Activated T-helper 17 cell treated with anti-CD3 and anti-CD28 coated beads, Interleukin-2, amount 50 U/mL, for 72 hours (primary cell): ENCODE measurements at places on chromosomes 6 and 20.

- no peak for ATAC-seq
These were observed 66.0 kb upstream of the KIF16B start for GRCh38 chr20:16639027-16639941.

DNA sequence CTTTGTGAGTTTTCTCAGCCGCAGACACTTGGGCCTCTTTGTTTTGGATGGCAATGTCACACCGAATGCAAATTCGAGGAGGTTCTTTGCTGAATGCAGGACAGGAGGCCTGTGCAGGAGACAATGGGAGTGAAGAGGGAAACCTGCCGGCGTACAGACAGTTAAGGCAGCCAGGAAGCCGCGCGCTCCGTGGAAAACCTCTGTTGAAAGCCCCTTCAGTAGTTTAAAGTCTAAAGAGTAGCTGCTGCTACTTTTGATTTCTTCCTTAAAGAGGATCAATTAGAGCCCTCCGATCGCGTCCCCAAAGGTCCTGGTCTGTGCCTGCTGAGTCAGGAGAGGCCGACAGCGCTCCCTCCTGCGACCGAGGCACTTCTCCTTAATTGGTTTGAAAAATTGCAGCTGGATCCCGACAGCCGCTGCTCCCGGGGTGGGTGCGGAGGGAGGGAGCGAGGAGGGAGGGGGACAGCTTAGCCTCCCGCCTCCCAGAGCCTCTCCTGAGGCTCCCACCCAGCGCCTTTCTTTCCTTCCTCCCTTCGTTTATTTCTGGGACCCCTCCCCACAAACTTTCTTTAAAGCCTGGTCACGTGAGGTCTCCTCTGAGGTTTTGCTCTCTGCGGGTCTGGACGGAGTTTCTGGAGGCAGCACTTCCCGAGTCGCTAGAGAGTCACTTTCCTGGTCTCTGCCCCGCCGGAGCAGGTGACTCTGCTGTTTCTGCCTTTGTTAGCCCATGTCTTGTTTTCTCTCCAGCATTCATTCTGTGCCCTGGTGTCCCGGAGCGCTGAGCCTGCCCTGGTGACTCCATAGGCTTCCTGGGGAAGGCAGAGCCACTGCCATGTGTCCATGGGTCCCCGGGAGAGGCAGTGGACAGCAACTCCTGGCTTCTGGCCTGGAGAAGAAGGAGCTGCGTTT lies 22.3 kb upstream of the RPP40 start:
- ATAC-seq: no peak

DNA sequence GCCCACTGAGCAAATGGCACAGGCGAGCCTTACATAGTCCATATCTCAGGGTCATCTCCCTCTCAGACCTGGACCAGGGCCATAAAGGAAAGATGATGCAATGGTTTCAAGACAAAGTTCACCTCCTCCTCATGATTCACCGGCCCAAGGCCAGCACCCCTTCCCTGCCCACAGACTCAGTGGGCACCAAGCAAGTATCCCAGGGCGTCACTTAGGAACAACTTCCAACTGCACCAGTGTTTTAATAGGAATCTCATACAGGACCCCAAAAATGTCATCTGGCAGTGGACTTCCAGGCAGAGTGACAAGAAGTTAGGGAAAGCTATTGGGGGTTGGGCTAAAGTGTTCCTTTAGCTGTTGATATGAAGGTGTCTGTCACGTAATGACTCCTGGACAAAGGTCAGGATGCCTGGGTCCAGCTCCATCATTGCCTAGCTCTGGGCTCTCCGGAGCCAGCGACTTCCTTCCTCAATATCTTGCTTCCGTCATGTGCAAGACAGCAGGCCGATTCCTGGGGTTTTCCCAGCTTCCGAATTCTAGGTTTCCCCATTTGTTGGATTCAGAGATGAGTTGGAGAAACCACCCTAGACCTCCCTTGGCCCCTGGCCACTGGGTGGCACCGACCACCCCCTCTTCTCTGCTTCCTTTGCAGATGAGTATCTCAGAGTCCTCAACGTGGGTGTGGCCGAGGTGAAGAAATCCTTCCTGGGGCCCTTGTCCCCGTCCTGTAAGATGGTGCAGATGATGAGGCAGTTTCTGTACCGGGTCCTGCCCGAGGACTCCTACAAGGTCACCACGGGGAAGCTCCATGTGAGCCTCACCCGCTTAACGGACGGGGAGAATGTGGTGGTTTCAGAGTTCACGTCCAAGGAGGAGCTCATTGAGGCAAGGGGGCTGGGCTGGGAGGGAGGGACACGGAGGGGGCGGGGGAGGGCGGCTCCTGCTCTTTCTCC lies 21.1 kb downstream of the PNPLA1 start:
- ATAC-seq: no peak

- ATAC-seq: no peak
These were observed 589 bp downstream of the RNF5 start for GRCh38 chr6:32178547-32179440.

- no peak for ATAC-seq
These were observed 10.2 kb upstream of the TGM3 start for GRCh38 chr20:2285613-2286012.

DNA sequence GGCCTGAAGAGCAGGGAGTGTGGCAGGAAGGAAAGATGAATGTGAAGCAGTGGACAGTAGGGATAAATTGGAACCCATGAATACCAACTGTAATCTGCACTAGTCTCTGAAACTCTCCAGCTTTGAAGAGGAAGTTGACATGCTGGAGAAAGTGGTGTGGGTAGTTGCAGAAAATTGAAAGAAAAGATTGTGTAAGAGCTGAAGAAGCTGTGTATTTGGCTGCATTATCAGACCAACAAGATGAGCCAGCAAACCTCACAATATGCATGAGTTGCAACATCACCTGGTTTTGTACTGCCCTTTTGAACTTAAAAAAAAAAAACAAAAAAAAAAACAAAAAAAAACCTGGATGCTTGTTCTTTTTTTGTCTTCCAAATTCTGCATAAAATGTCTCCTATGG lies 921.9 kb upstream of the EYS start:
- no peak for ATAC-seq

DNA sequence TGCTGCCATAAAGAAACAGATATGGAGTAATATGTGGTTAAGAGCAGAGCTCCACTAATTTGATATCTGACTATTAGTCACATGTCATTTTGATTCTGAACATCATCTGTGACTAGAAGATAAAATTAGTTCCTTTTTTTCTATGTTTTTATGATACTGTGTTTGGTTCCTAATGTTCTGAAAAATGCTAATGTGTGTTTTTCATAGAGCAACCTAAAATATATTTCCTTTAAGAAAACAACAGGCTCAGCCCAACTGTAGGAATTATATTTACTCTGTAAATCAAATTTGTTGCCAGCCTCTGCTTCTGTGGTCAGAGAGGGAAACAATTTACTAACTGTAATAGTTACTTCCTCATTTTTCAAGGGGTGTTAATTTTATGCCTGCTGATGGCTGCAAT lies 33.3 kb upstream of the TXLNB start:
- no peak for ATAC-seq

GRCh38 chr6:107661291-107661690 lies 162.8 kb downstream of the SCML4 start:
- no peak for ATAC-seq

GRCh38 chr20:25533920-25534700 lies 51.2 kb downstream of the NINL start:
- no peak for ATAC-seq

DNA sequence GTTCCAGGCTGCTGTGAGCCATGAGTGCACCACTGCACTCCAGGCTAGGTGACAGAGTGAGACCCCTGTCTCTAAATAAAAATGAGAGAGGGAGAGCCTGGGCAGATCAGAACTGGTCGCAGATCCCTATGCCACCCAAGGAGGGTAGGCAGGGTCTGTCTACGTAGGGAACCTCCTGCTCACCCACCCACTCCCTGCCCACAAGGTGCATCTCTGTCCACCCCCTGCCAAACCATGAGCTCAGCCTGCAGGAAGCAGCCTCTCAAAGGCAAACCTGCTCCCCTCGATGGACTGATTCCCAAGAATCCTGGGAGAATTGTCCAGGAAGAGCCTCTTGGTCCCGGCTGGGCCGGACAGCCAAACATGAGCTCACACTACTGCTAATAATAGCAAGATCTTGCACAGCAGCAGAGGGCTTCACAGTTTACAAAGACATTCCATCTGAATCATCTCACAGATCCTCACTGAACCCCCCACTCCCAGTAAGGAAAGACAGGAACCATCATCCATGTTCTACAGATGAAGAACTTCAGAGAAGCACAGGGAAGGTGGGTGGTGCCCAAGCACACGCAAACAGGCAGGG lies 27.8 kb upstream of the TLDC2 start:
- no peak for ATAC-seq

GRCh38 chr20:33789858-33790182 lies 21.3 kb upstream of the CHMP4B start:
- no peak for ATAC-seq

GRCh38 chr6:123777563-123777962 lies 26.1 kb upstream of the NKAIN2 start:
- ATAC-seq: no peak

DNA sequence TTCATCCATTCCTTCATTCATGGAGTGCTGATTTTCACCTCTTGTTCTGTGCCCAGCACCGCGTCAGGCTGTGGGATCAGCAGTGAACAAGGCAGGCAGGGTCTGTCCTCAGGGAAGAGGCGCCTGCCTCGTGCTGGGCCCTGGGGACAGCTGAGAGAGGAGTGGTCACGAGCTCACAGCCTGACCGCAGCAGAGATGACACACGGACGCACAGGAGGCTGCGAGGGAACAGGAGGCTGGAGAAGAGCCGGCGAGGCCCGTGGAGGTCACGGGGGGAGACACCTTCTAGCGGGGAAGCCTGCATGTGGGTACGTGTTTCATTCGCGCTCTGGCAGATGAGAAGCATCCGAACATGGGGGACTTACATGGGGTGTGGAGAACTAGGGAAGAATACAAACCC lies 27.5 kb downstream of the PXDC1 start:
- ATAC-seq: no peak

DNA sequence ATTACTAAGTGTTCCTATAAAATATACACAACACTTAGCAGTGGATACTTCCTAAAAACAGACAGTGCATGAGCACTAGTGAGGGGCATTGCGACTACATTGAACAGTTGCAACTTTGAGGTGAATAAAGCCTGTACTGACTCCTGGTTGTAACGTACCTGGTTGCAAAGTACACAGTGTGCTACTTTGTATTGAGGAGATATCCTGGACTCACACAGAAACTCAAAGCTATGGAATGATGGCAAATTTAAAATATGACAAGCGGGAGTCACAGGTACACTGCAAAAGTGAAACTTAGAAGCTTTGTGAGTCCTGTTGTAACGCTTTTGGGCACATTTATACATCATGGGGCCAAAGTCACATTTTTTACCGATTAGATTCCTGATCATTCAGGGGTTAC lies 55.6 kb upstream of the HLA-A start:
- no peak for ATAC-seq

DNA sequence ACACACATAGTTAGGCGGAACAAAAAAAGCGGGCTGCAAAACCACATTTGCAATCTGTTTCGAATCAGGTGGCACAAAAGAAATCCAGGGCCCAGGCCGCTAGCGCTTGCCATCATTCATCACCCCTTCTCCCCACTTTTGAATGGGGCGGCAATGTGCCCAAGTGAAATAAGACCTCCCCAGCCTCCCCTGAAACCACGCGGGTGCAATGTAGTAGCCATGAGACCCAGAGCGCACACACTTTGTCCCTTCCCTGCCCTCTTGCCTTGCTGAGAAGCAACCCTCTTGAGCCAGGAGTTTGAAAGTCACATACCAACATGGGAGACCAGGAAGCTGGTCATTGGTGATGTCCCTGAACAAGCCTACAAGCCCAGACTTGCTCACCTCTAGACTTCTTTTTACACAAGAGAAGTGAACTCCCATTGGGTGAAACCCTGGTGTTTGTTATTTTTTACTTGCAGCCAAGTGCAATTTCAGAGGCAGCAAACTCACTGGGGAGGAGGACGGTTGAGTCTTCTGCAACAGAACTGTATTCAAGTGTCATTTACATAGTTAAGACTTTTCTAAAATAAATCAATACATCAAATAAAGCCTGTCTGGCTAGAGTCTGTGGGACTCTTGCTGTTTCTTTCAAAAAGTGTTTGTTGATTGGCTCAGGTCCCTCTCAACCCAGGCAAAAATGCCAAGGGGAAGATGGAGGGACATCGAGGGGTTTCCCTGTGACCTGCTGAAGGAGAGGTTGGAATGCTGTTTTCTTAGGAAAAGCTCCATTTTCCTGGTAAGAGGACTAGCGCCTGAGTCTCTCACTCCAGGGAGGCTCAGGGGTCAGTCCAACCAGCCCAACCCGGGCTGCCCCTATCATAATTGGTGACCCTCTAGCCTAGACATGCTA lies 138.1 kb upstream of the PTPN1 start:
- no peak for ATAC-seq

DNA sequence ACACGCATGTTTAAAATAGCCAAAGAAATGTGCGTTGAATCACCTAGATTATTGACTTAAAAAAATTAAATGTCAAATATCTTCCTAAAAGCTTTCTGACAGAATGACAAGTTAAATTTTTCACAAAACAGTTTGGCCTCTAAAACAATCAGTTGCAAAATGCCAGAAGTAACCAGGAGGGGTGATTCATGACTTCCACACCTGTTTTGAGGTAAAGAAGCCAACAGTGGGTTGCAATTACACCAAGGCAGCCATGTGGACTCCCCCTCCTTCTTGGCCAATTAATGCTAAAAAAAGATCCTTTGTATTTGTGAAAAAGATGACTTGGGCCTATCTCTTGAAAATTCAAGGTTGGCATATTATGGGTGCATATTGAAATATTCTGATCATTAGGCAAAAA lies 424.8 kb downstream of the CBLN4 start:
- ATAC-seq: no peak

- ATAC-seq: no peak
These were observed 150.4 kb upstream of the HMGN3 start for GRCh38 chr6:79384845-79385244.

DNA sequence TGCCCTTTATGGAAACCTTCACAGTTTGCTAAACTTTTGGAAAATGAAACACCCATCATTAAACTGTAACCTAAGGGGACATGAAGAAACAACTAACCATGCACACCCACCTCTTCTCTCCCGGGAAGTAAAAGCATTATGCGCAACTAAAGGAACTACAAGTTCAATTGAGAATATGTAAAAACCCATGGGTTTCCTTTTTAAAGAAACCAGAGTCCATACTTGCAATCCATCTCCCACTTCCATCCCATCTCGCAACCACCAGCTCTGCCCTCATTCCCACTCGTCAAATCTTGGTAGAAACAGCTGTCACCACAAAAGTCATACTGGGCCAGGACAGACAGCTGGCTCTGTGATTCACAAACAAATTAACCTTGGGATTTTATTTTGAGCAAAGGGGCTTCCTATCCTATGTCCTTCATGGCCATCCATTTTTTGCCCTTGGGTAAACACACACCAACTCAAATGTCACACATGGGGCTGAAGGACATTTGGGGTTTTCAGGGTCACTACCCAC lies 81.5 kb downstream of the HAO1 start:
- no peak for ATAC-seq
